Left ventricle myocardium superior (tissue), 1 donor: ENCODE measurements at places on chromosomes 3 and 15.

DNA sequence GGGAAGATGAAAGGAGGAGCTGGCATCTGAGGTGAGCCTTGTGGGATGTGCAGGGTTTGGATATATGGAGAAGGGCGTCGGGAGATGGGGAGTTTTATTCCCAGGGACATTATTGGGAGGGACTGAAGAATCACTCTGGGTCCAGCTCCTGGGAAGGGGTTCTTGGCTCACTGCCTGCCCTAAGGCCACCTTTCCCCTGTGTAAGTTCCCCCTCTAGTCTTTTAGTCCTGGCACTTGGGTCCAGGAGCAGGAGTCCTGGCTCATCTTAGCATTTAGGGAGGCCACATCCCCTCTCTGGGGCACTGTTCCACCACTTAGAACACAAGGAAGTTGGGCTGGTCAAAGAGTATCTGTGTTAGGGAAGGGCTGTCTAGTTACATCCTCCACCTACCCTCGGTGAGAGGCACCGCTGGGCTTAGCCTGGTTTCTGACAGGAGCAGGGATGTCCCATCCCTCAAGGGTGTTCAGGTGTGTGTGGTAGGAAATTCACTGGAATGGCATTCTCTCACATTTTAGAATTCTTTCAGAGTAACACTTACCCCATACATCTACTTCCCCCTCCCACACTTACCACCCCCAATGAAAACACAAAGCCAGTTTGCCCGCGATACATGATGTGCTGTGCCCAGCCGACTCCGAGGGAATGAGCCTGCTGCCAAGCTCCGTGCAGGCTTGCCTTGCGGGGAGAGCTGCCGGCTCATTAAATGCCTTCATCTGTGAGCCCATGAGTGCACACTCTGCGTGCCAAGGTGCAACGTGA, 86.7 kb downstream of the FAM43A start:
- no peak for DNase-seq

GRCh38 chr15:59200560-59200959, 6.1 kb upstream of the LDHAL6B start:
- no peak for DNase-seq

DNA sequence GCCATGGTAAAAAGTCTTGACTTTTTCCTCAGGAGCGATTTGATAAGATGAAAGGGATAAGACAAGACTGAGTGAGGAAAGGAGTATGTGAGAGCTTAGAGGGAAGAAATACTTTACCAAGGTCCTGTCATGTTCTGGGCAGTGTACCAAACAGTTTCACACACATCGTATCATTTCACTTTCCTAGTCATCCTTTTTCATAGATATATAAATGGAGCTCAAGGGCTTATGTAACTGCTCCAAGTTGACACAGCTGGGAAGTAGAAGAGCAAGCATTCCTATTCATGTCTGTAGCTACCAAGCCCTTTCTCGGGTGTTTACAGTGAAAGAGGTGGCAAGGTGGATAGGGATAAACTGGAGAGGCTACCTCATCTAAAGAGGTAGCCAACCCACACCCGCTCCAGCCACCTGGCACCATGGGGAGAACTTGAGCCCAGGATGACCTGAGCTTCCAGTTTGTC, 57.4 kb downstream of the MRPS25 start:
- no peak for DNase-seq

DNA sequence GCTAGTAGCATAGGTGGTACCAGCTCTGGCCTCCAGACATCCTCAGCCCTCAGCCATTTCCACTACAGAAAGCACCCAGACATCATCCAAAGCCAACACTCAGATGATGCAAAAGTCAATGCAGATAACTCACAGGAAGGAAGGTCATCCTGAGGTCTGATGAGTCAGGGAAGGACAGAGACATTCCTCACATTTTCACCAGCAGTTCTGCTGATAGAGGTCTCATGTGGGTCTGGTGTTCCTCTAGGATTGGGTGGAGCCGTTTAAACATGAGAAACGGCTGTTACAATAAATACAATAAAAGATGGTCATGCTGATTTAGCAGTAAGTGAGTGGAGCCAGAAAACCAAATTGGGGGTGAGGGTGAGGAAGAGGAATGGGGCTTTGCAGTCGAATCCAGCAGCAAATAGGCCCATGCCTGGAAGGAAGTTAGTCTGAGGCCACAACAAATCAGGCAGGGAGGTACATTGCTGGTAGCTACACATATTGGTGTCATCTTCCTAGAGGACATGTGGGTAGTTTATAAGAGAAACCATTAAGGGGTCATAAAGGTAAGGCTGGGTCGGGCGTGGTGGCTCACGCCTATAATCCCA, 33.3 kb upstream of the FLNB start:
- no peak for DNase-seq

DNA sequence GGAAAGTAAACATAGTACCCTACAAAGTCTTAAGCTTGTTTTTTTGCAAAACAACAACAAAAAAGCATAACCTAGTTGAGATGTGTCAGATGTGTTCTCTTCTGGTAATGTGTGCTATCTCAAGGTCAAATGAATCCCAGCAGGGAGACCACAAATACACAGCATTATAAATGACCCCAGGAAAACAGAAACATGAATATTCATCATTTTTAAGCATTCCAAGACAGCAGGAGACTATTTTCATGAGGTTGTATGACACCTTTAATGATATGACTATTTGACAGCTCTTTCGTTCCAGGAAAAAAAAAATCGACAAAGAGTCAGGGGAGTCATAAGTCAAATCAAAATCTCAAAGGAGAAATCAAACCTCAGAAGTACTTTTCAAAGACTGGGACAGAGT, 62.7 kb upstream of the CBLB start:
- DNase-seq, result no peak

DNA sequence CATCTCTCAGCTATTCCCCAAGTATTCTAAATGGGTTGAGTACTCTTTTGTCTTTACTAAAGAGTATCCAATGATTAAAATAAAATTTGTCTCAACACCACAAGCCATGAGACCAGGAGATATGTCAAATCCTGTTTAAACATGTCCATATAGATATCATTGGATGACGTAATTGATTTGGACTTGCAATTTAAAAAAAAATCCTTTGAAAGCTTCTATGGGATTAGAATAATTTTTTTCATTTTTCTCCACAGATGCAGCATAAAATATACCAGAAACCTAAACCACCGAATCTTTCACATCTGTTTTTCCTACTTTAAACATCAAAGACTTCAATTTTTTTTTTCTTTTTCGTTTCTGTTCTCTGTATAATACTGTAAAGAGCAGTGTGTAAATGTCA, 1022.3 kb downstream of the EPHA3 start:
- no peak for DNase-seq

GRCh38 chr3:38634111-38634510, 15.4 kb downstream of the SCN5A start:
- DNase-seq, result no peak

- peak; percentile 79 for DNase-seq
Measured at GRCh38 chr3:50254577-50255250, 14.2 kb upstream of the SEMA3B start.

DNA sequence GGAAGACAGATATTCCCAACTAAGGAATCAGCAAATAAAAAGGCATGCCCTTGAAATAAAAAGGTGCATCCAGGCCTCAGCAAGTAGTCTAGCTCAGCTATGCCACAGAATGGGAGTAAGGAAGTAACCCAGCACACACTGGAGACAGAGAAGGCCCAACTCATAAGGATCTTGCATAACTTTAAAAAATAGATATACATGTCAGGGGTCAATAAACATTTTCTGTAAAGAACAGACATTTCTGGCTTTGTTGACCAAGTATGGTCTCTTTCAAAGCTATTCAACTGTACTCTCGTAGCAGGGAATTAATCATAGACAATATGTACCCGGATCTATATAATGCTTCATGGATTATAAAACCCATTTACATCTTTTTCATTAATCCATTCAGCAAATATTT, 449.3 kb downstream of the TAFA4 start:
- no peak for DNase-seq

DNA sequence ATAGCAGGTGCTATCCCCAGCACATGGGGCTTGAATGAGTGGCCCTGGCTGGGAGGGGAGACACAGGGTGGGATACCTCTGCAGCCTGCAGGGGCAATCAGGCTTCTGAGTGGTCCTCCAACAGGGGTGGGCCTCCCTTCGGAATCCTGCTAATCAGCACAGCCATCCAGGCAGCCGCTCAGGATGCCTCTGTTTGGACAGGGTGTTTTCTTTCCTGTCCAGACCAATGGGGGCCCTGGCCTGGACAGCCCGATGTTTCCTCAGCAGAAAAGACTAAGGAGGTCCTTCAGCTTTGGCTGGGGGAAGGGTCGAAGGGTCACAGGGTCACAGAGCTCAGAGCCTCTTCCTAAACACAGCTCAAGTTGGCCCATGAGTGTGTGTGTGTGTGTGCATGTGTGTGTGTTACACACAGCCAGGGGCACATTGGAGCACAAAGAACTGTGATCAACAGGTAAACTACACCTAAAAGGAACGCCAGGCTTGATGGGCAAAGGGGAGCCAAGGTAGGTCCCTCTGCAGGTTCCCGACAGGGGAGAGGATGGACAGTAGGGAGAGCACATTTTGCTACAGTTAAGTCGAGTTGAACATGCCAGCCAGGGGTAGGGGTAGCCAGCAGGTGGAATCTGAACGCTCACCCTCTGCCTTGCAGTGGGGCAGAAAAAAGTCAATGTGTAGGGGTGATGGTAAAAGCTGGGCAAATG, 1.1 kb upstream of the HAPLN3 start:
- no peak for DNase-seq

DNA sequence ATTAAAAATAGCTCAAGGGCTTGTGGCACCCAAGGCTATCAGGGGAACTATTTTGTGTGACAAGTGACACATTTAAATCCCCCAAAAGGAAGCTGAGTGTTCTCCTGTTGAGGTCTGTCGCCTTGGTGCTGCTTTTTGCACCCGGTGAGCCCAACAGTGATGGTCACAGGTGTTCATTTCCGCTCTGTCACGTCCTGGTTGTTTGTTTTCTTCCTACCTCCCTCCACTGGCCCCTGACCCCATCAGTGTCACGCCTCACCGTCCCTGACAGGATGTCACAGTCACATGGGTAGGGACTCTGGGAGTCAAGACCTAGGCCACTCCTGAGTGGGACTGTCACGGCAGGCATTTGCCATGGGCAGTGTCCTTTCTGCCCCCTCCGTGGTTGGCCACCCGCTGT, 11.2 kb downstream of the SLCO3A1 start:
- DNase-seq, result no peak

- no peak for DNase-seq
Measured at GRCh38 chr3:18987862-18988447, 160.4 kb upstream of the KCNH8 start.

DNA sequence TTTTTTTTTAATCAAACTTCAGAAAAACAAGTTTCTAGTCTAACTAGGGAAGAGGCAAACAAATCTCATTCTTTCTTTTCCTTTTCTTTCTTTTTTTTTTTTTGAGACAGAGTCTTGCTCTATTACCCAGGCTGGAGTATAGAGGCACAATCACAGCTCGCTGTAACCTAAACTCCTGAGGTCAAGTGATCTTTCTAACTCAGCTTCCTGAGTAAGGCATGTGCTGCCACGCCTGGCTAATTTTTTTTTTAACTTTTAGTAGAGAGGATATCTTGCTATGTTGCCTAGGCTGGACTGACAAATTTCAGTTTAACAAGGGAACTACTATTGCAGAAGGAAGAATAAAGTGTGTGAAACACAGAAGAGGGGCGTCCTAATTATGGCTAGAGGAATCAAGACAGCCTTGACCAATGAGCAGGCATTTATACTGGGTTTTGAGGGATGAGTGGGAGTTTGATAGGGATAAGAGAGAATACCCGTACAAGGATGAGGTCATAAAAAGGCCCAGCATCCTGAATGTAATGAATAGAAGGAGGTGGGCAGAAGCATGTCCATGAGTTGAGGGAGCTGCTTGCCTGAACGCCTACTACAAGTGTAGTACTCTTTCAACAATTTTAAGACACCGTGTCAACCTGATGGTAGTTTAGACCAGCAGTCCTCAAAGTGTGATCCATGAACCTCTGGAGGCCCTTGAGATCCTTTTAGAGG, 6.7 kb upstream of the ZFAND6 start:
- DNase-seq, result no peak

GRCh38 chr3:12175137-12175593, 16.5 kb upstream of the TIMP4 start:
- DNase-seq, result no peak

- no peak for DNase-seq
Measured at GRCh38 chr15:88036154-88036839, 220.2 kb downstream of the NTRK3 start.

DNA sequence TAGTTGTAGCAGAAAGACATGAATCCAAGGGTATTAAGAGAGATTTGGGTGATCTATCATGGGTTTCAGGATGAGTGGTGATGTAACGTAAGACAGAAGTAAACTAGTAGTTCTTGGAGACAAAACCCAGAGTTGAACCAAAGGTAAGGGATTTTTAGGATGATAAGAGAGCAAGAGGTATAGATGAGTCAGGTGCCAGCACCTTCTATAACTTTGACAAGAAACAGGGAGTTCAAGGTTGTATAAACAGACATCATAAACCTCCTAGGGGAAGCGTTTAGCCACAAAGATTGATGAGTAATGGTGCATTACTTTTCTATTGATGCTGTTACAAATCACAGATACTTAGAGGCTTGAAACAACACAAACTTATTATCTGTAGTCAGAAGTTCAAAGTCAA, 447.3 kb upstream of the ARHGEF26 start:
- DNase-seq, result no peak

GRCh38 chr3:15174953-15175352, 31.1 kb upstream of the CAPN7 start:
- peak; percentile 30 for DNase-seq

DNA sequence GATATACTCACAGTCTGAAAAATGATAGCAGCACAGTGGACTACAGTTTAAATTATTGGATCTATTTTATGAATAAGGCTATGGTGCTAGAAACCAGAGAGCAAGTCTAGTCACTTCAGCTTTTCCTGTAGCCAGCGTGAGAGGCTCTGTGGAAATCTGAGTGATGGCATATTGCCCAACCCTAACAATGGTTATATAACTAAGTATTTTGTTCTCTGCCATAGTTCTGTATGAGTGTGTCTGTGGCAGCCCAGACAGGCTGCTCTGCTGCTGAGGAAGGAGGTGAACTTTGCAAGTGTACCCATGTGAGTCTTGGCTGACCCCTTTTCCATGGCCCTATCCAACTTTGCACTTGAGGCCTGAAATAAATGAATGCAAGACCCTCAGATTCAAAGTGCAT, 105.7 kb downstream of the LRTM1 start:
- DNase-seq, result peak; percentile 38

GRCh38 chr15:33508703-33509102, 197.9 kb downstream of the RYR3 start:
- no peak for DNase-seq

DNA sequence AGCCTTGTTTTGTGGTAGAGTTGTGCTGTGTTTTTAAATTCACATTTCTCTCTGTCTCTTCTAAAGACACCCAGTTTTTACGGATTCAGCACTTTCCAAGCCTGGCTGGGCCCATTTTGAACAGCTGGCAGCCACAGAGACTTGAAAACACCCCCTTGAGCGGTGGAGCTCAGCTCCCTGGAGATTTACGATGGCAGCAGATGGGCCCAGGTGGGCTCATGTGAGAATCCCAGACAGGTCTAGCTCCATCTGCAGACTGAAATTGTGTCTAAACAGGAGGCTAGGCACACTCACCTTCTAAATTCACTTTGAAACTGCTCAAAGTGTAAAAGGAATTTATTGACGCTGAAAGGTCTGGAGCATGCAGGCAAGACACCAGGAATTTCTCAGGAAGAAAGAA, 232.0 kb upstream of the HES1 start:
- no peak for DNase-seq

GRCh38 chr3:157532529-157533297, 29.5 kb upstream of the VEPH1 start:
- DNase-seq, result no peak
